B cell (primary cell): ENCODE measurements at places on chromosomes 4 and X. TPM values are rescaled to one million over a fixed set of nuclear protein-coding genes. Genes with fewer than 3 reads are reported as not detected.

DNA sequence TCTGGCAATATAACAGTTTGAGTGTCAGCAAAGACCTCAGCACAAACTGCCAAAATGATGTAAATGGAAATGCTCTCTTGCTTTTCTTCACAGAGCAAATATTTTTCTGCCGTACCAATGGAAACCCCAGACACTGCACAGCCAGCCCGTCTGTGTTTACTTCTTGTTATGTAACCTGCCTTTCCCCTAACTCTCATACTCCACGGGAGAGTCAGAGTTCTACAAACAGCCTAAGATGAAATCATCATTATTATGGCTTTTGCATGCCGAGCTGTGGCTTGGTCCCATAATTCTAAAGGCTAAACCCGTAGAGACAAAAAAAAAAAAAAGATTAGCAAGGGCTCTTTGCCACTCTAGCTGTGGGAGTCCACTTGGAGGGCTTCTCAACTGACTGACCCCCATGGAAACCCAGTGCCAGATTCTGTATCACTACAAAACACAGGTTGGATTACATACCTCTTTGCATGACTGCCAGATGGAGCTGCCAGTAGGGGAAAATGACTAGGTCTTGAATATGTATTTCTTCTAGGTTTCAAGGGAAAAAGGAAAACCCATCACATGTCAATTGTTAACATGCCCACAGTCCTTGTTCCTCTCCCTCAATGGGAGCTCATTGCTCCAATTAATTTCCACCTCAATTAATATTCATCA, 197.2 kb upstream of the CNKSR2 start:
- DNase-seq: no peak
- no peaks in the 10 kb centered on the region for H3K4me1 ChIP-seq
- H3K27me3 ChIP-seq: no peaks in the 10 kb centered on the region

DNA sequence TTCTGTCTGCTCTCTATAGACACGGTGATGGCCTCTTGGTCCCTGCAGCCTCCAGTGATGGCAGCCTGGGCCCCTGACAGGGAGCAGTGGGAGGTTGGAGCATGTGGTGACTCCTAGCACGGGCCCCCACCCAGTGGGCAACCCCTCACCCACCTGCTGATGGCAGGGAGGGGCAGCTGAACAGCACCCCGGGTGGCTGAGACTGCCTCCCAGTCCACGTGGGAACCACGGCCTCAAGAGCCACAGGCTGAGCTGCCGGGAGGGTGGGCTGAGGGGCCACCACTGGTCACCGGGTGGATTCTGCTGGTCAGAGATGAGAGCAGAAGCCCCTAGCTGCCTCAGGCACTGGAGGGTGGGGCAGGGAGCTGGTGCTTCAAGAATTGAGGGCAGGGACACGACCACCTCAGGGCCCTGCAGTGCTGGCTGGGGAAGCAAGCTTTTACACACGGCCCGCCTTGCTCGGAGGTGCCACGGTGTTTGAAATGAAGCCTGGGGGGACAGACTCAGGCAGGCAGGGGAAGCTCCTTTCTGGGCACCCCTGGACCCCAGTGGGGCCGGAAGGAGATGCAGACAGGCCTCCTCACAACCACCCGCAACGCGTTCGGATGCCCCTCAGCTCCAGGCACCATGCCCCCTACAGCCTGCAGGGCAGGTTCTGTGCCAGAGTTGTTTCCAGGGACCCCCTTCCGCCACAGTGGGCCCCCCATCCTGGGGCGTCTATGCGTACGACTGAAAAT, 6.3 kb upstream of the HAUS3 start:
- peak; percentile 5 for DNase-seq
- H3K4me1 ChIP-seq: peaks cover 8% of the 10 kb centered on the region
- H3K4me3 ChIP-seq: no peak overlapping the region
- no peaks in the 10 kb centered on the region for H3K36me3 ChIP-seq

DNA sequence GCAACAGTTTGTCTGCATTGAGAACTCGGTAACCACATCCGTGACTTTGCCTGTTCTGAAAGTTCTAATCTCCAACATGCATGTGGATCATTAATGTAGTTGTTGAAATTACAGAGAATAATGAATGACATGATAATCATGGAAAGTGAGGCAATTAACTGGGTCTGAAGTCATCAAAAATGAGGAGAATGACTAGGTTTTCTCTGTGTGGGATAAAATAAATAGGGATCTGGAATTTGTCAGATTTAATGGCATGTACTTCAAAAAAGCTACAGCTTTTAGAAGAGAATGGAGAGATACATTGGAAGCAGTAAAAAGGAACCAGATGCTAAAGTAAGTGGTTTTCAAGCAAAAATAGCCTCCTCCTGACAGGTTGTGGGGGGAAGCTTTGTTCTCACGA, 59.3 kb downstream of the AFM start:
- H3K36me3 ChIP-seq: no peaks in the 10 kb centered on the region
- no peak overlapping the region for H3K27ac ChIP-seq
- no peak overlapping the region for H3K4me3 ChIP-seq
- no peaks in the 10 kb centered on the region for H3K27me3 ChIP-seq

DNA sequence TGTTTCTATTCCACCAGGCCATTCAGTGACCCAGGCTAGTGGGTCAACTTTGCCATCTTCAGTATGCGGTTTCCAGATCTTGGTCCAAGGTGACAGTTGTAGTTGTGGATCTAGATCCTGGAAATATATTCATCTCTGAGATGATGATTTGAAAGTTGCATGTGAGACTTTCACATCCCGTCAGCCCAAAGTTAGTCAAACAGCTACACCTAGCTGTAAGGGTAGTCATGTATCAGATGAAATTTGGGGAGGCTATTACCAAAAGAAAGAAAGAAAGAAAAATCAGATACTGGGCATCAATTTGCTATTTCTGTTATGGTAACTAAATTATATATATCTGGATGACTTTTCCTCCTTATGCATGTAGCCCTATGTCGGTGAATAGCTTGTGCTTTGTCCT, 259.4 kb upstream of the ARX start:
- no peaks in the 10 kb centered on the region for H3K4me1 ChIP-seq
- no peak overlapping the region for H3K4me3 ChIP-seq
- H3K27ac ChIP-seq: no peak overlapping the region
- no peaks in the 10 kb centered on the region for H3K36me3 ChIP-seq
- no peaks in the 10 kb centered on the region for H3K27me3 ChIP-seq
- DNase-seq: no peak

DNA sequence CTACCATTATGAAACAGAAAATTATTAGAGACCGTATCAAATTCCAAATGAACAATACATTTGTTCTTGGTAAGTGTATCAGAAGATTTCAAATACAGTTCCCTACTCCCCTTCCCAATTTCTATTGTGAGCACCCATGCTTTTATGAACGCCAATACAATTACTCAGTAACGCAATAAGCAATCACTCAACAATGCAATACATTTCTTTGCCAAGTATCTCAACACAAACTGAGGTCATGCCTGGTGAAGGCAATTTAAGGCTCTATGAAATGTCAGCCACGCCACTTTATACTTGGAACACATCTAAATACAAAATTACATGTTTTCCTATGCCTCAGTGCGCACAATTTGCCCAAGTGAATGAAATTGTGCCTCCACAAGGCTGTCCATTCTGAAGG, 712 bp downstream of the PNPLA4 start:
- peak overlapping the region; percentile 70 for H3K4me3 ChIP-seq
- H3K4me1 ChIP-seq: peaks cover 14% of the 10 kb centered on the region
- peak overlapping the region; percentile 90 for H3K27ac ChIP-seq
- no peaks in the 10 kb centered on the region for H3K27me3 ChIP-seq
- no peaks in the 10 kb centered on the region for H3K36me3 ChIP-seq

Gene MAP7D2
- total RNA-seq: 0.12 TPM in 1 of 2 replicates, not detected in the other
